ENCODE measurements at places on chromosomes 13 and 19. TPM values are rescaled to one million over a fixed set of nuclear protein-coding genes. Genes with fewer than 3 reads are reported as not detected.

GRCh38 chr13:45936621-45937020 lies 85.1 kb upstream of the SIAH3 start:
- H3K4me3 ChIP-seq, result no peak overlapping the region
- peaks cover 7% of the 10 kb centered on the region for H3K4me1 ChIP-seq
- no peak for DNase-seq
- H3K27ac ChIP-seq, result no peak overlapping the region
- H3K27me3 ChIP-seq, result no peaks in the 10 kb centered on the region

DNA sequence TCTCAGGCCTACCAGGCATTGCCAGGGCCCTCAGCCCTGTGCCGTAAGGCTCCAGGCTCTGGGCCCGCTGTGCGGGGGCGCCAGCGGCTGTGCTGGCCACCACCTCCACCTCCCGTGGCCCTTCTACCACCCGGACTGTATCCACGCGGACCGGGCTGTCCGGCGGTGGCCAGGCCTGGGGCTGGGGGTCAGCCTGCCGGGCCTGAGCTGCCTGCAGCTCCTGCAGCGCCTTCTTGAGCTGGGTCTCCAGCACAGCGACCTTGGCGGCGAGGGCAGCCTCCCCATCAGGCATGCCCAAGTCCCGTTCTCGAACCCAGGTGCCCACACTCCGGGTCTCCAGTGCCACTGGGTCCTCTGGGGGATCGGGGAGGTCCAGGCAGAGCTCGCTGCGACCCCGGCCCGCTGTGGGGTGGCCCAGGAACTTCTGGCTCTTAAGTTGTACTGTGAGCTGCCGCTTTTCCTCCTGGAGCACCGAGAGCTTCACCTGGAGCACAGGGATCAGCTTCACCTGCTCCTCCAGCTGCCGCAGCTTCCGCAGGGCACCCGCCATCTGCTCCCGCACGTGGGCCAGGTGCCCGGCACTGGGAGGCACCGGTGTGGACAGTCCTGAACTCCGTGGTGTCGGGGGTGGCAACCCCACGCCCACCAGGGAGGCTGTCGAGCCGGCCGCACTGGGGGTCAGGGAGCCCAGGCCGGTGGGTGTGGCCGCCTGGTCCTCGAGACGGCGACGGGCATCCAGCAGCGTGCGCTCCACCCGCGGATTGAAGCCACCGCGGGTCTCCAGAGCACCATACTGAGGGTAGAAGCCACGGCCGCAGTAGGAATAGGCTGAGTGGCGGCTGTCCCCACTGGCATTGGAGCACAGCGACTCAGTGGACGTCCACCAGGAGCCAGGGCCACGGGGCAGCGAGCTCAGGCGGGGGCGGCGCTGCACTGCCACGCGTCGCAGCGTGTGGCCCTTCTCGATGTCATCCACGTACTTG lies 4.1 kb downstream of the KANK2 start:
- peaks cover 34% of the 10 kb centered on the region for H3K4me1 ChIP-seq
- no peaks in the 10 kb centered on the region for H3K27me3 ChIP-seq
- no peak overlapping the region for H3K4me3 ChIP-seq
- H3K36me3 ChIP-seq, result no peaks in the 10 kb centered on the region
- H3K27ac ChIP-seq, result peak overlapping the region; percentile 17
- no peak for DNase-seq

GRCh38 chr13:74839656-74840055 lies 642.3 kb downstream of the TBC1D4 start:
- no peak overlapping the region for H3K27ac ChIP-seq
- H3K27me3 ChIP-seq, result no peaks in the 10 kb centered on the region
- no peaks in the 10 kb centered on the region for H3K4me1 ChIP-seq
- no peak overlapping the region for H3K4me3 ChIP-seq
- H3K36me3 ChIP-seq, result no peaks in the 10 kb centered on the region

DNA sequence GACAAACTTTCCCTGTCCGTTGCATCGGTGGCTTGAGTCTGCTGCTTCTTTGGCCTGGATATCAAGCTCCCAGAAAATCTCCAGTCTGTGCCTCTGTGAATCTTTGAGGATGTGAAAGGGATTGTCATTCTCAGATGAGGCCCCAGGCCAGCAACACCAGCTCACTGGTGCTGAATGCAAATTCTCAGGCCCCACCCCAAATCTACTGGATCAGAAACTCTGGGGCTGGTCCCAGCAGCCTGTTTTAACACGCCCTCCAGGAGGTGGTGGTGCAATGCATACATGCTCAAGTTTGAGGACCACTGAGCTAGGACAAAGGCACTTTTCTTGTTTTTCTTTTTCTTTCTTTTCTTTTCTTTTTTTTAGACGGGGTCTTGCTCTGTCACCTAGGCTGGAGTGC lies 23.6 kb downstream of the TNFSF11 start:
- no peak for DNase-seq
- H3K4me3 ChIP-seq, result no peak overlapping the region
- H3K4me1 ChIP-seq, result peaks cover 10% of the 10 kb centered on the region
- H3K36me3 ChIP-seq, result no peaks in the 10 kb centered on the region
- no peaks in the 10 kb centered on the region for H3K27me3 ChIP-seq
- H3K27ac ChIP-seq, result no peak overlapping the region

GRCh38 chr19:13932911-13933393 lies 5.3 kb downstream of the PODNL1 start:
- H3K27me3 ChIP-seq, result peaks cover 13% of the 10 kb centered on the region
- DNase-seq, result no peak
- no peak overlapping the region for H3K4me3 ChIP-seq
- no peaks in the 10 kb centered on the region for H3K4me1 ChIP-seq

DNA sequence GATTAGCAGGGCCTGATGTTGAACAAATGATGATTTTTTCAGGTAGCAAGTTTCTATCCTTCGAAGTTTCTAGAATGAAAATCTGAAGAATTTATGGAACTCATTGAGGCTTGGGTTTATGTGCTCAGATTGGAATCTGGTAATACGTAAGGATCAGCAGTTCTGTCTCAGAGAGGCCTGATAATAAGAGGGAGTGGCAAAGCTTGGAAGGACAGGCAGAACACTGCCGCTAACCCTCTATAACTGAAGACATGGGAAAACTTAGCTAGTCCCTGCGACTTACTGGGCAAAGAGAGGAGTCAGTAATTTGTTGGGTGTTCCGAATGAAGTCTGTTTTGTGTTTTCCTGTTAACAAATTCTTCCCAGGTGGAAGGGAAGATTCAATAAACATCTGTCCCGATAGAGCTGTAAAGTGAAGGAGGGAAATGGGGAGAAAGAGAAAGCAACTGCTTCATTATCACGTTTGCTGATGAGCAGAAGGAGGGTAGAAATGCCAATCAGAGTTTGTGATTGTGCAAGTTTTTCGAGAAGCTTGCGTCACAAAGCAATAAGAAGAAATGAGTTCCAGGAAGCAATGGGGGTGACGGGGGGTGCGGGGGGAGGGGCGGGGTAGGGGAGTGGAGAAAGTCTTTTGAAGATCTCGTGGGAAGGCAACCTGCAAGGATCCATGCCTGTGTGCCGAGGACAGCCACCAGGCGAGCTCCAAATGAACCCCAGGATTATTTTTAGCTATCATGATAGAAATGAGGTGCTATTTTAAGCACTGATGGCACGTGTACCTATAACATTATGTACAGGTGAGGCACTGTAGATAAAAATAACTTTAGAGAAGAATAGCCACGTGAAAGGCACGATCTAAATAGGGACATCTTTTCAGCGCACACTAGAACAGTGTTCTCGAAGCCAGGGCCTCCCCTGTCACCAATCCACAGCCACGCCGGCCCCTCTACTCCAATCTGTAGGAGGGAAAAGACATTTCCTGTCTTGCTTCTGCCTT lies 224.1 kb downstream of the FGF9 start:
- no peak overlapping the region for H3K27ac ChIP-seq
- H3K27me3 ChIP-seq, result no peaks in the 10 kb centered on the region

- H3K27me3 ChIP-seq, result no peaks in the 10 kb centered on the region
- H3K4me3 ChIP-seq, result no peak overlapping the region
- no peaks in the 10 kb centered on the region for H3K4me1 ChIP-seq
- peaks cover 53% of the 10 kb centered on the region for H3K36me3 ChIP-seq
Measured at GRCh38 chr19:50008532-50008931, 16.6 kb downstream of the VRK3 start.

GRCh38 chr19:8611877-8612806 lies 1.6 kb upstream of the ADAMTS10 start:
- H3K4me1 ChIP-seq, result peaks cover 3% of the 10 kb centered on the region
- H3K36me3 ChIP-seq, result no peaks in the 10 kb centered on the region
- H3K27me3 ChIP-seq, result no peaks in the 10 kb centered on the region
- DNase-seq, result peak; percentile 62

- DNase-seq, result no peak
- H3K27ac ChIP-seq, result no peak overlapping the region
- H3K36me3 ChIP-seq, result no peaks in the 10 kb centered on the region
- H3K4me1 ChIP-seq, result no peaks in the 10 kb centered on the region
- H3K4me3 ChIP-seq, result no peak overlapping the region
Measured at GRCh38 chr13:24709186-24709913, 29.1 kb downstream of the ATP12A start.

GRCh38 chr19:53079313-53079924 lies 23.8 kb downstream of the ZNF160 start:
- H3K36me3 ChIP-seq, result peaks cover 15% of the 10 kb centered on the region
- H3K4me3 ChIP-seq, result no peak overlapping the region
- no peak for DNase-seq
- H3K4me1 ChIP-seq, result no peaks in the 10 kb centered on the region
- H3K27ac ChIP-seq, result peak overlapping the region; percentile 77

DNA sequence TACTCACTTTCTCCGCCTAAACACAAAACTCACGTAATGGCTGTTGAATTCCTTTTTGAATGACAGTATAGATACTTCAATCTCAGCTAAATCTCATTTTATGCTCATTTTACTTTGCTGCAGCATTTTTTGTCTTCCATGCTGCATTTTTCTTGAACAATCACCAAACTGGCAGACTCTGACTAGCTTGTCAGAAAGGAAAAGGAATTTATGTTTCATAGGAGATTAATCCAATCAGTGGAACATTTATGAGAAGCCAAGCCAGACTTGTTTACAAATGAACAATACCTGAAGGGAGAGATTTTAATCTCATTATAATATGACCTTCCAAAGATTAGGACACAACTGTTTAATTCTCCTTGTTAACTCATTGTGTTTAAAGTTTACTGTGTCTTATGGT lies 1044.3 kb downstream of the DIAPH3 start:
- H3K27me3 ChIP-seq, result no peaks in the 10 kb centered on the region
- no peaks in the 10 kb centered on the region for H3K36me3 ChIP-seq
- H3K4me1 ChIP-seq, result peaks cover 17% of the 10 kb centered on the region
- no peak overlapping the region for H3K27ac ChIP-seq
- no peak overlapping the region for H3K4me3 ChIP-seq
- no peak for DNase-seq

GRCh38 chr13:83515268-83516015 lies 366.8 kb downstream of the SLITRK1 start:
- H3K4me1 ChIP-seq, result no peaks in the 10 kb centered on the region
- no peak overlapping the region for H3K27ac ChIP-seq
- no peak overlapping the region for H3K4me3 ChIP-seq
- H3K27me3 ChIP-seq, result no peaks in the 10 kb centered on the region
- no peak for DNase-seq

GRCh38 chr13:34087791-34088190 lies 269.8 kb downstream of the RFC3 start:
- H3K4me3 ChIP-seq, result no peak overlapping the region
- no peak overlapping the region for H3K27ac ChIP-seq
- no peak for DNase-seq
- no peaks in the 10 kb centered on the region for H3K27me3 ChIP-seq

GRCh38 chr13:28239374-28239773 lies 101.0 kb downstream of the PAN3 start:
- no peak overlapping the region for H3K27ac ChIP-seq
- no peaks in the 10 kb centered on the region for H3K4me1 ChIP-seq
- no peaks in the 10 kb centered on the region for H3K27me3 ChIP-seq
- no peak overlapping the region for H3K4me3 ChIP-seq
- peaks cover 7% of the 10 kb centered on the region for H3K36me3 ChIP-seq

DNA sequence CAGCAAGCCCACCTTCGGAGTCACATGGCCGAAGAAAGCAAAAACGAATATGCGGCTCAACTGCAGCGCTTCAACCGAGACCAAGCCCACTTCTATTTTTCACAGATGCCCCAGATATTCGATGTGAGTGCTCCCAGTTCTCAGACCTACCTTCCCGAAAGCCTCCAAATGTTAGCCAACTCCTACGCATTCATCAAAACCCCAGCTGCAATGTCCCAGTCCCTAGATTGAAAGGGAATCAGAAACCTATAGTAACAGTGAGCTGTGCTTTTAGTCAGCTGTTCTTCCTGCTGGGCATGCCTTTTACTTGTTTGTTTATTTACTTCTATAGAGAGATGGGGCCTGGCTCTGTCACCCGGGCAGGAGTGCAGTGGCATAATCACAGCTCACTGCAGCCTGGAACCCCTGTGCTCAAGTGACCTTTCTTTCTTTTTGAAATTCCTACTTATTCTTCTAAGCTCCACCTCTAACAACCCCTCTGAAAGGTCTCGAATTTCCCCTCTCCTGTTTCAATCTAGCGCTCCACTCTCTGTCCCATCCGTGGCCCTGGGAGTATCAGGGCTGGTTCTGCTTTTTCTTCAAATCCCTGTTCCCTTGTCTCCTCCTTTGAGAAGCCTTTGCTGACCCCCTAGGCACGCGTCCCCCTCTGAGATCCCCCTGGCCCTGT lies 4.4 kb downstream of the TRIP10 start:
- no peaks in the 10 kb centered on the region for H3K27me3 ChIP-seq
- peaks cover 50% of the 10 kb centered on the region for H3K4me1 ChIP-seq
- peak overlapping the region; percentile 81 for H3K27ac ChIP-seq
- peaks cover 18% of the 10 kb centered on the region for H3K36me3 ChIP-seq
- DNase-seq, result no peak

- H3K4me1 ChIP-seq, result peaks cover 11% of the 10 kb centered on the region
- H3K4me3 ChIP-seq, result peak overlapping the region; percentile 82
- no peaks in the 10 kb centered on the region for H3K27me3 ChIP-seq
- H3K36me3 ChIP-seq, result peaks cover 2% of the 10 kb centered on the region
- H3K27ac ChIP-seq, result peak overlapping the region; percentile 95
Measured at GRCh38 chr13:26222520-26223046, 469 bp upstream of the RNF6 start.

GRCh38 chr19:58054901-58055874 lies 3.9 kb upstream of the ZNF135 start:
- no peaks in the 10 kb centered on the region for H3K27me3 ChIP-seq
- H3K4me3 ChIP-seq, result peak overlapping the region; percentile 14
- peak; percentile 76 for DNase-seq
- H3K27ac ChIP-seq, result peak overlapping the region; percentile 80
- no peaks in the 10 kb centered on the region for H3K36me3 ChIP-seq

DNA sequence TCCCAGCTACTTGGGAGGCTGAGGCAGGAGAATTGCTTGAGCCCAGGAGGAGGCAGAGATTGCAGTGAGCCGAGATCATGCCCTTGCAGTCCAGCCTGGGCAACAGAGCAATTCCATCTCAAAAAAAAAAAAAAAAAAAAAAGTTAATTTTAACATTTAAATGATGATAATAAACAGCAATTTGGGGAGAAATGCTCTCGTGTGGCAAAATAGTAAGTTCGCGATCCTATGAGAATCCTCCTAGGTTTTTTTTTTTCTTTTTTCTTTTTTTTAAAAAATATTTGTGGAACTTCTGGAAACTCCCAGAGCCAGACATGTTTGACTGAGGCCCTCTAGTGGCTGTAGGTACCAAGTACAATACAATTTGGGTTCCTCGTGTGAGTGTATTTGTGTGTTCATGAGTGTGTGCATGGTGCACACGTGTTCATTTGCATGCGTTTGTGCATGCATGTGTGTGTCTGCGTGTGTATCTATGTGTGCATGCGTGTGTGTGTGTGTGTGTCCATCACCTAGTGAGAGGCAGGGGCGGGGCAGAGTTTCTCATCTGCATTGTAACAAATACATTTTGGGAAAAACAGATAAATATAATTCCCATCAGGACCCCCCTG lies 31.2 kb downstream of the TMPRSS9 start:
- no peaks in the 10 kb centered on the region for H3K4me1 ChIP-seq
- DNase-seq, result peak; percentile 72
- H3K27me3 ChIP-seq, result no peaks in the 10 kb centered on the region
- no peak overlapping the region for H3K27ac ChIP-seq

Gene PRTN3
- total RNA-seq, result 0.58 TPM

Gene FGF22
- total RNA-seq, result 0.46 TPM

Gene LRRC63
- total RNA-seq, result 0.83 TPM

Gene ZAR1L
- not detected for total RNA-seq

Data from lung (tissue), 17 donors.